Activated CD4-positive, alpha-beta T cell treated with anti-CD3 and anti-CD28 coated beads, Interleukin-2, amount 10 ng/mL, durations not matched to agents 7 days and 5 days (primary cell): ENCODE measurements at places on chromosomes 6 and 20. TPM values are rescaled to one million over a fixed set of nuclear protein-coding genes. Genes with fewer than 3 reads are reported as not detected.

- no peak for DNase-seq
Observed at GRCh38 chr20:12030470-12030869, 112.8 kb downstream of the BTBD3 start.

- DNase-seq: no peak
Observed at GRCh38 chr6:35152067-35152707, 11.0 kb upstream of the TCP11 start.

- no peak for DNase-seq
Observed at GRCh38 chr6:13877051-13877450, 47.7 kb upstream of the RNF182 start.

SIRPB2 gene
- total RNA-seq: not detected

ZNF512B gene
- total RNA-seq: 21.4 TPM

SLPI gene
- not detected for total RNA-seq

DPPA5 gene
- total RNA-seq: not detected
